ENCODE measurements at places on chromosomes 16 and 17. TPM values are rescaled to one million over a fixed set of nuclear protein-coding genes. Genes with fewer than 3 reads are reported as not detected.

DNA sequence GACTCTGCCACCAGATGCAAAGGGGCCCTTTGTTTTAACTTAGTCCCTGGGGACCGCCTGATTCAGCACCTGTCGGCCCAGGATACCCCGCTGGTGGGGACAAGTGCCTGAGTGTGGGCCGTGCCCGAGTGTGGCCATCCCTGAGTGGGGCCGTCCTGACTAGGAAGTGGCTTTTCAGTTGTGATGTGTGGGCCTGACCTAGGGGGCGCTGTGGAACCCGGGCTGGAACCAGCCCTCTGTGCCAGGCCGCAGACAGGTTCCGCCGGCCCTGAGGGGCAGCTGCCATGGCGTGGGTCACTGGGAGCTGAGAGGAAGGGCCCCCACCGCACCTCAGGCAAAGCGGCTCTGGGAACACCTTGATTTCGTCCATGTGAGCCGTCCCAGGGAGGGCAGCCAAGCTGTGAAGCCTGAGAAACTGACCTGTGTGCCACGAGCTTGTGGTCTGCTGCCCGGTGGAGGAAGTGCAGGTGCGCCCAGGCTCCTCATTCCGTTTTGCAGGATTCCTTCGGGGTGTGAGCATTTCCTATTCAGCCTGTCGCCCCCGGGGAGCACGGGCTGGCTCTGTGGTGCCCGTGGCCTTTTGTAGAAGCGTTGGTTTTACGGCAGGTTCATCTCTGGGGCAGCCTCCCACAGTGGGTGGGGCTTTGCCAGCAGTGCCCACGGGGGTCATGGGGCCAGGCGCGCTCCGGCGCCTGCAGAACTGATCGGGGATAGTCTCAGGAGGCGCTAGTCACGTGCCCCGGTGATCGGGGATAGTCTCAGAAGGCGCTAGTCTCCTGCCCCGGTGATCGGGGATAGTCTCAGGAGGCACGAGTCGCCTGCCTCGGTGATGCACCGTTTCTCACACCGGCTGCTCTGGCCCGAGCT is 5.3 kb downstream of the RPL13 start:
- DNase-seq = peak; percentile 71

DNA sequence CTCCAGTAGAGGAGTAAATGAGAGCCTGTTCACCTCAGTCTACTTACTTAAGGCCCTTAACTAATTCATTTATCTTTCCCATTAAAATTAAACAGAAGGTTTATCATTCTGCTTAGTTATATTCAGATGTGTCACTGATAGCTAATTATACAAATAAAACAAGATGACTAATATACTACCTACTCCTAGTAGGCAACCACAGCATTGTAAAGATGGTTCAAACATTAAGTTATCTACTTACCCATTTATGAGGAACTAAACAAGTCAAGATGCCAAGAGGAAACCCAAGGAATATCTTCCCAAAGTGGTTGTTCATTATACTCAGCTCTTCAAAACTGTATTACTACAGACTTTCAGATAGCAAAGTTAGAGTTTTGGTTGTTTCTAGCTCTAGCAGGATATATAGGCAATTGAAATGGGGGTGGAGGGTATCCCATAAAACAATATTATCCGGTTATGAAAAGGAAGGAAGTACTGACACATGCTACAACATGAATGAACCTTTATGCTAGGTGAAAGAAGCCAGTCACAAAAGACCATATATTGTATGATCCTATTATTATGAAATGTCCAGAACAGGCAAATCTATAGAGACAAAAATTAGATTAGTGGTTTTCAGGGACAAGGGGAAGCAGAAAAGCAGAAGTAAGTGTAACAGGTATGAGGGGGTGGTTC is 56.5 kb downstream of the SPAG9 start:
- DNase-seq = peak; percentile 27

PRSS53 gene
- total RNA-seq = 10.5 TPM

- DNase-seq = peak; percentile 28
Observed at GRCh38 chr17:77571155-77571981, 387.1 kb upstream of the TNRC6C start.

CEP295NL gene
- total RNA-seq = 0.11 TPM

GRCh38 chr16:48156790-48157209 is 1.0 kb upstream of the ABCC12 start:
- DNase-seq = peak; percentile 89

DNA sequence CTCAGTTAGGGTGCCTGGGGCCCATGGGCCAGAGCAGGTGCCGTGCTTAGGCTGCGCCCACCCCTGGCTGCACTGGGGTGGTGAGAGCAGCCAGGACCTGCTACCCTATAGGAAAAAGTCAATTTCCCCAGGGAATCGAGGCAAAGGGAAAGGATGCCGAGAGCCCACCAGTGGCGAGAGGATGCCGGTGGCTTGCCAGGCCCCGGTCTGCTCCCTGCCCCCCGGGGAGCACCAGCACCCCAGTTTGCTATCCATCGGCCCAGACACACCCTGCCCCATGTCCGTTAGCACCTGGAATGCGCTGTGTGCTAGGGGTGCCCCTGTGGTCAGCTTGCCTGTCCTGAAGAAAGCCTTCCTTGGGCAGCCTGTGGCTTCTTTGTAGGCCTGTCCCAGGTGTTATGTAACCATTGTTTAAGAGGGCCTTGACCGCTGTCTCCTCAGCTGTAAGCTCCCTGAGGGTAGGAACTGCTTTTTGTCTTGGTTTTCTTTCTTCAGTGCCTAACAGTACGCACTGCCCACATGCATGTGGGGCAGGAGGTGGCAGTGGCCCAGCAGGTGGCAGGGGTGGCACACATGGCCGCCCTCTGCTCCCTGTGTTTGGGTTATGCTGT is 40.8 kb downstream of the NT5M start:
- no peak for DNase-seq

ORC6 gene
- 13.3 TPM for total RNA-seq

CHST4 gene
- total RNA-seq = not detected

ADAP2 gene
- total RNA-seq = not detected

GRCh38 chr17:73342050-73342522 is 30.3 kb upstream of the CDC42EP4 start:
- peak; percentile 90 for DNase-seq

DNA sequence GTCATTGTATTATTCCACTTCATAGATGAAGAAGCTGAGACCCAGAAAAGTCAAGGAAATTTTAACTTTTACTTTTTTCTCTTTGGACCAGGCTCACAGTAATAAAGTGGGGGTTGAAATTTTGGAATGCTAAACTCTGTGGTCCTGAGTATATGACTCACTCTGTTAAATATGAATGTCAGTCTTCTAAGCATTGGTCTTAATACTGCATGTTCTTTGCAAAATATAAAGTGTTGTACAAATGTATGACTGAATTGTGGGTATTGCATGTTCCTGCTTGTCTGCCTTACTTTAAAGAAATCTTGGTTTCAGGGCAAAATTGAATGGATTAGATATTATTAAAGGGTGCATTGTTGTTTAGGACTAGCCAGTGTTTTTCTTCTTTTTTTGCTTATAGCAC is 950.8 kb upstream of the GOT2 start:
- DNase-seq = no peak

GRCh38 chr17:32739722-32740121 is 137.2 kb downstream of the MYO1D start:
- no peak for DNase-seq

GRCh38 chr16:67490335-67491096 is 7.2 kb upstream of the AGRP start:
- DNase-seq = peak; percentile 80

DNA sequence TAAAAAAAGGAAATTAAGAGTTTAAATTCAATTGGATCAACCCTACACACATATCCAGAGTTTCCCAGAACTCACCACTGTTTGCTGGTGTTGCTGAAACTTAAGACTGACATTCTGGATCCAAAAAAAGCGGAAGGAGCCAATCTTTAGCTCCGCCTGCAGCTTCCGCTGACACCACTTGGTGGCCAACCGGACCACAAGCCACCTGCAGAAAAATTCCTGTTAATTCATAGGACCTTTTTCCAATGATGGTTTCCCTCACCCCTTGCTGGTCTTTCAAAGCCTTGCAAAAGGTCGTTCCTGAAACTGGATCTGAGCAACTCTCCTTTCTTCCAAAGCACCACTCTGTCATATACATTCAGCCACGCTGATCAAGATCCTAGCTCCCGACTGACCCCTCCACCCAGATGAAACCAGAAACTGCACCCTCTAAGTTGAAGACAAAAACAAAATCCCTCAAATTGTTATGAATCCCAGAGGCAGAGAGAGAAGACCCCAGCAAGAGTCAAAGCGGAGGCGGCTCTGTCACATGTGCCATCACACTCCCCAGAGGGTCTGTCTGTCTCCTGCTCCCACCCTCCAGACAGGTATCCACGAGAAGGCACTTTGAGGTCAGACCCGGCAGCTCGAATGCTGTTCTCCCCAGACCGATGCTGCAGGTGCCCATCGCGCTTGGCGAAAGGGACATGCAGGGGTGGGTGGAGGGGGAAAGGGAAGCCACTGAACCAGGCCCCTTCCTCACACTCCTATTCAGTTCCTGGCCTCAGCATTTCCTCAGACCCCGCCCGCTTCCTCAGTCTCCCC is 773 bp downstream of the BLTP2 start:
- peak; percentile 83 for DNase-seq

- no peak for DNase-seq
Observed at GRCh38 chr16:293043-293775, 10.2 kb downstream of the PDIA2 start.

WBP2 gene
- total RNA-seq = 22.9 TPM

DNA sequence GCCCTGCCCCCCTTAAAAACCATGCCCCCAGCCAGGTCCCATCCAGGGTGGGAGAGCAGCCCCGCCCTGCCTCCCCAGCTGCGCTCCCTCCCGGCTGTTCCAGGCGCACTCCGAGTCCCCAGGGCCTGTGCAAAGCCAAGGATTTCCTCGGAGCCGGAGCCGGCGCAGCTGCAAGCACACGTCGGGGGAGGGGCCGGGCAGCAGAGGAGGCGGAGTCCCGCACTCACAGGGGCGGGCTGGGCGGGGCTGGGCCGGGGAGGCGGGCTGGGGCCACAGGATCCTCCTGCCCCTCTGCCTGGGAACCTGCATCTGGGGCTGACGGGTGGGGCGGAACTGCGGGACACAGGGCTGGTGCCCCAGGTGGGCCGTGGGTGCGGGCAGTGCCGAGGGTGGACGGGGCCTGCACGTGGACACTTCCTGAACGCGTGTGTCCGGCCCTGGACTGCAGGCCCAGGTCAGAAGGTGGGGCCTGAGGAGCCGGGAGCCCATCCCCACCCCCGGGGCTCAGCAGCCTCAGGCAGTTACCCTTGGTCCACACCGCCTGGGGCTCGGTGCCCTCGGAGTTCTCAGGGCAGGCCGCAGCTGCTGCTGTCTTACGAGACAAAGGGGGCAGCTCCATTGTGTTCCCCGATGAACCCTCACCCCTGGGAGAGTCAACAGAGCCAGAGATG is 24.0 kb upstream of the SSTR5 start:
- peak; percentile 76 for DNase-seq

- DNase-seq = peak; percentile 33
Observed at GRCh38 chr17:1693339-1693738, 8.7 kb upstream of the PRPF8 start.

PFN1 gene
- total RNA-seq = 886 TPM

GRCh38 chr17:18932360-18933055 is 19.5 kb upstream of the SLC5A10 start:
- no peak for DNase-seq

USP7 gene
- 28.3 TPM for total RNA-seq

DOC2B gene
- total RNA-seq = not detected

DNA sequence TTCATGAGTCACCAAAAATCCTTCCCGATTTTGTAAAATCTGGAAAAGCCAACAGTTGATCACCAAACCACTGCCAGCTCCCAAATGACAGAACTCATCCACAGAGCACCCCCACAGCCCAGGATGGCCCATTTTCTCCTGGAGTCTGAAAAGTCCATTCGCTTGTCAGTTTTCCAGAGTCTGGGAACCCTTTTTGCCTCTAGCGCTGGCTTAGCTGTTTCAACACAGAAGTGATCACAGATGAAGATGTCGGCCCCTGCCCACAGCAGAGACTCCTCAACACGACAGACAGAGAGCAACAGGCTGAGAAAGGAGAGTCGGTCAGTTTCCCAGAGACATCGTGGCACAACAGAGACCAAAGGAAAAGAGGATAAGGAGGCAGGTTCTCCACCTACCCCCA is 66.4 kb downstream of the NXN start:
- peak; percentile 63 for DNase-seq

DNA sequence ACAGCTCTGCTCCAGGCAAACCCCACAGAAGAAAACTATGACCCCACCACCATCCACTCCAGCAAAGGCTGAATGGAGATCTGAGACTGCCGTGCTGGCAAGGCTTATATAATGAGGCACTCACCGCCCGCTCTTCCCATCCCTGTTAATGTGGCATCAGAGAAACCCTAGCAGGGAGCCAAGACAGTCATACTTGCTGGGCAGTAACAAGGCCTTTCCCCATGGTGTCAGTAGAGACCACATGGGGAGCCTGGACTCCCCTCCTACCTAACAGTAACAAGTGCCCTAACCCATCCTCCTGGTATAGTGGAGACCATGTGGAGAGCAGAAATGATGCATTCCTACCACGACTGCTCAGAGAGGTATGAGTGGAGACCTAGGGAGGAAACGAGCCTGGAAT is 235.2 kb downstream of the C16orf78 start:
- DNase-seq = peak; percentile 69

DNA sequence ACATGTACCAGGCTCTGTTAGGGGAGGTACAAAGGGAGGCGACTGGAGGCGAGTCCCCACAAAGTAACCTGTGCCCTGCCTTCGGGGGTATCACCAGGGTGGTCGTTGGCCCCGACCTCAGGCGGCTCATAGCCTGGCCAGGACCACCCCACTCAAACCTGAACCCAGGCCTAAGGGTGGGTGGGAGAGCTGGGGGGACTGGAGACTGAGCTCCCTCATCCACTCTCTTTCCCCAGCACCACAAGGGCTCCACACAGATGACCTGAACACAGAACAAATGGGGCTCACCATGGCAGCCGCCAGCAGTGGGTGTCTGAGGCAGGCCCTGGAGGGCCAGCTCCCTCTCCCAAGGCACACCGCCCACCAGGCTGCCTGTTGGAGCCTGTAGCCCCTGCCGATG is 120.6 kb upstream of the TNRC6C start:
- DNase-seq = no peak

- DNase-seq = peak; percentile 61
Observed at GRCh38 chr17:7177954-7178477, 1.2 kb downstream of the ASGR1 start.

- DNase-seq = no peak
Observed at GRCh38 chr16:363766-364490, 6.4 kb downstream of the MRPL28 start.
